ENCODE measurements at places on chromosomes 4 and X.

DNA sequence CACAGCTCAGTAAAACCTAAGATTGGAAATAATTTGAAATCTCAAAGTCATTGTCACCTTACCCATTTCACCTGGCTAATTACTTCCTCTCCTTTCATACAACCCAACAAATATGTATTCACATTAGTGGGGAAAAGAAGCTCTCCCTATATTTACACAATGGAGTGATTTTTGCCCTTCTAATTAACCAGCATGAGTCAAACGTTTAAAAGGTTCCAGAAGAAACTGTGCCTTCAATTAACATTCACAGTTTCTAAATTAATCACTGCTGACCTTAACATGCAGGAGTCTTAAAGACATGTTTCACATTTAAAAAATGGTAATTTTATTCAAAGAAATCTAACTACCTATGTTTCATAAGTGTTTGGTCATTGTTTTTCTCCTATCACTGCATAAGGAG is 254.6 kb downstream of the CBLL2 start:
- no peak for DNase-seq

DNA sequence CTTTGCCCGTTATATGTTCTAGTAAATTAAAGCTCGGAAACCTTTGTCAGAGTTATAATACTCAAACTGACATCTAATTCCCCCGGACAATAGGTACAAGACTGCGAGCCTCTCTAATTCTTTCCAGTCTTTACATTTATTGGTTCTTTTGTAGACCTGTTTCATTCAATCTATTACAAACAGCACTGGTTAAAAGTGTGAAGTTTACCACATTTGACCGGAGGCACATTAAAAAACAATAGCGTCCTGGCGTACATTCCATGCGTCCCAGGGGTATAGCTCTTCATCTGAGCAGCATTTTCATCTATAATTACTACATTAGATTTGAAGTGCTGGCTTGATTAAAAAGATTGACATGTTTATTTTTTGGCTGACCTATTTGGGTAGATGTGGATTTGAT is 49.9 kb upstream of the TENM3 start:
- no peak for DNase-seq

DNA sequence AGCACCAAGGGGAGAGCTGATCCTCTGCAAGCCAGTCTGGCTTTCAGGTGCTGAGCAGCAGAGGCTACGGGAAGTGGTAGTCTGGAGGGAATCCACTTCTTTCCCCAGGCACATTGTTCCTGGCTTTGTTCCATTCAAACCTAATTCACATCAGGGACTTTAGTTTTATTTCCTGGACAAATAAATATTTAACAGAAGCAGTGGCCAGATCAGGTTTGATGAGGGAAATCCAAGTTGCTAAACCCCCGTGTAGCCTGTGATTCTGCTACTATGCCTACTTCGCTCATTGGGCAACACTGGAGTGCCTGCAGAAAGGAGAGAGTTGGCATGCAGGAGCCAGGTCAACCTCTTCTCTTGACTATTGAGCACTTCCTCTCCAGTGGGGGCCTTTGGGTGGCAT is 13.8 kb upstream of the STBD1 start:
- no peak for DNase-seq

DNA sequence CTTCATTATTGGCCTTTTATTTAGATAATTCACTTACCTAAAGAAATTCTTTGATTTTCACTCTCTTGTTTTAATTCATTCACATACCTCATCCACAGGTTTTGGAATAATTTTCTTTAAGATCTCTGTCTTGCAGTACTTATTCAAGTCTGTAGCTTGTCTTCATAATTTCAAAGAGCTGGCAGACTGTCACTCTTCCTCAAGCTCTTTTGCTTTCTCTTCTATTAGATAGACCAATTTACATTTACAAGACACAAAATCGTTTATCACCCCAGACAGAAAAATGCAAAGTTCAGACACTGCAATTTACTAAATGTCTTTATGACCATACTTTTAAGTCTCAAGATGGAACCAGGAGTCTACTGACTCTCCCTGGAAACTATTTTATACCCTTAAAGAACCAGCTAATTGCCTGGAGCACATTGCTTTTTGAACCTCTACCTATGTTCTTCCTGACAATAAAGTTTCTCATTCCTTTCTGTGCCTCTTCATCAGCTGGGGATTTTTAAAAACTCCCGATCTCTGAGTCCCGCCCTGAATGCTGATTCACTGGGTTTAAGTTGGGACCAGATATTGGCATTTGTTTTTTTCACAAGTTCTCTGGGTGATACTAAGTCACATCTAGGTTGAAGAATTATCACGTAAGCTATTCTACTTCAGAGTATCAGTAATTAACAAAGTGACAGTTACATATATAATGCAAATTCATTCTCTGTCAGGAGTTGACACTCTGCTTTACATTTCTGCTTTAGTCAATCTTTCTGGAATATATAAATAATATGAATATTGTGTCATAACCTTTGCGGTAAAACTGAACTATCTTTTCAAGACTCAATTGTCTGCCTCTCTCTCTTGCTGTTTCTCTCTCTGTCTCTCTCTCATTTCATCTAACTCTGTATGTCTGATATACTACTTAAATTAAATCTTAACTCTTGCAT is 196.4 kb downstream of the PCDH7 start:
- DNase-seq, result no peak

DNA sequence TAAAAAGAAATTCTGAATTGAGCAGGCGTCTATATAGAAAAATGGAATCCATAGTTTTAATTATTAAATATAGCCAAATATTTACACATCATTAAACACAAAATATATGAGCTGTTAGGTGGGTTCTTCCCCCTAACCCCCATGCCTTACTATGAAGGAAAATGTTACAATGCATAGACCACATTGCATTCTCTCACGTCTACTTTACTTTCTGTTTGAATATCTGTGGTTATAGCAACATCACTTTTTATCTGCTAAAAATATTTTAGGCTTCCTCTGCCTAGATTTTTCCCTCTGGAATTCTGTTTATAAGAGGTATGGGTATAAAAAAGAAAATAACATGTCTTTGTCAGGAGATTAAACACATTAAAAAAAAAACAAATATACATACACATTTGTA is 73.1 kb downstream of the MAML3 start:
- no peak for DNase-seq

GRCh38 chr4:174528226-174528625 is 5.9 kb upstream of the HPGD start:
- no peak for DNase-seq

DNA sequence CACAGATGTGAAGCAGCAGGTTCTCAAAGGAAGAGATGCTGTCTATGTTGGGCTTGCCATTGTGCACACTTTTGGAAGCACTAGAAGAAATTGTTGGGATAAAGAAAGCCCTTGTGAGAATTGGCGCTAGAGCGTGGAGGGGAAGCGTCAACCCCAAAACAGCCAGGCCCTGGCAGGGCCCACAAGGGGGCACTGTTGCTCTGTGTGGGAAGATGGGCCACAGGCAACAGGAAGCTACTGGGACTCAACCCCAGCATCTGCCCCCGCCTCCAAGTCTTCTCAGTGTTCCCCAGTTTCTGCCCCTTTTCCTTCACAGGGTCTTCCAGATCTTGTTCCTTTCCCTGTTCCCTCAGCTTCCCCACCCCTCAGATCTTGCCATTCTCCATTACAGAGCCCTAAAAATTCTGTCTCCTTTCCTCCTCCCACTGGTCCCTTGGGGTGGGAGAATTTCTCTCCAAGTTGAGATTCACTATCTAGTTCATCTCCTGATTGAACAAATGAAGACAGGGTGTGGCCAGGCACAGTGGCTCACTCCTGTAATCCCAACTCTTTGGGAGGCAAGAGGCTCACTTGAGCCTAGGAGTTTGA is 85.5 kb downstream of the STARD8 start:
- peak; percentile 0 for DNase-seq

- DNase-seq, result no peak
Observed at GRCh38 chrX:24055043-24055356, 244 bp downstream of the EIF2S3 start.

- no peak for DNase-seq
Observed at GRCh38 chr4:123398853-123399626, 2.4 kb downstream of the SPRY1 start.

- peak; percentile 90 for DNase-seq
Observed at GRCh38 chr4:86359944-86360478, at the start of gene MAPK10. Gene MAPK10, minus strand, starts transcription at chr4:86360053.

- DNase-seq, result no peak
Observed at GRCh38 chrX:151704041-151704663, 8.9 kb downstream of the PRRG3 start.

GRCh38 chr4:52948057-52948423 is 85.9 kb downstream of the RASL11B start:
- DNase-seq, result no peak

GRCh38 chr4:22021106-22021505 is 72.5 kb upstream of the KCNIP4 start:
- no peak for DNase-seq

- DNase-seq, result no peak
Observed at GRCh38 chrX:97159916-97160800, 276.4 kb downstream of the RPA4 start.

DNA sequence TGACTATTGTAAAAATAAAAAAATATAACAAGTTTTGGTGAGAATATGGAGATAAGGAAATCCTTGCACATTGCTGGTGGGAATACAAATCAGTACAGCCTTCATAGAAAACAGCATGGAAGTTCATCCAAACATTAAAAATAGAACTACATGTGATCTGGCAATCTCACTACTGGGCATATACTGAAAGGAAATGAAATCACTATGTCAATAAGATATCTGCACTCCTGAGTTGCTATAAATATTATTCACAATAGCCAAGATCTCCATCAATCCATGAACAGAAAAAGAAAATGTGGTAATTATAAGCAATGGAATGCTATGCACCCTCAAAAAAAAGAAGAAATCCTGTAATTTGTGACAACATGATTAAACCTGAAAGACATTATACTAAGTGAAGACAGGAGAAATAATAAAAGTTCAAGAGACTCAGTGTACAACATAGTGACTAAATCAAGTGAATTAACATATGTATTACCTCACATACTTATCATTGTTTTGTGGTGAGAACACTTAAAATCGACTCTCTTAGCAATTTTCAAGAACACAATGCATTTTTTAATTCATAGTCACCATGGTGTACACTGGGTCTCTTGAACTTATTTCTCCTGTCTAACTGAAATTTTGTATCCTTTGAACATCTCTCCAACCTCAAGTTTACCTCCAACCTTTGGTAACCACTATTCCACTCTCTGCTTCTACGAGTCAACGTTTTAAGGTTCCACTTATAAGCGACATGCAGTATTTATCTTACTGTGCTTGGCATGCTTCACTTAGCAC is 1703.7 kb upstream of the AGA start:
- DNase-seq, result no peak

- no peak for DNase-seq
Observed at GRCh38 chr4:7512428-7512827, 77.7 kb upstream of the PSAPL1 start.

DNA sequence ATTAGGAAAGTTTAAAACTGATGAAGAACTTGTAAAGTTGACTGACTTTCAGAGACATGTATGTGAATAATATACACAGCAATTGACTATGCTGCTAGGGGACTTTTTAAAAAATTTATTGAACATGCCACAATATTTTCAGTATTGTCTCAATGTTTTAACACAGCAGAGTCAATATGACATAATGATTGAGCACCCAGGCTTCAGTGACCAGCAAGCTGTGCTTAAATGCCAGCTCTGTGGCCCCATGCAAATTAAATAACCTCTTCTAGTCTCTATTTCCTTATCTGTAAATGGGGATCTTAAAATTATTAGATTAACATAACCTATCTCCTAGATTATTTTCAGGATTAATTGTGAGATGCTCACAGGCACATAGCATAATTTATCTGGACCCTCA is 56.8 kb upstream of the TXK start:
- no peak for DNase-seq

DNA sequence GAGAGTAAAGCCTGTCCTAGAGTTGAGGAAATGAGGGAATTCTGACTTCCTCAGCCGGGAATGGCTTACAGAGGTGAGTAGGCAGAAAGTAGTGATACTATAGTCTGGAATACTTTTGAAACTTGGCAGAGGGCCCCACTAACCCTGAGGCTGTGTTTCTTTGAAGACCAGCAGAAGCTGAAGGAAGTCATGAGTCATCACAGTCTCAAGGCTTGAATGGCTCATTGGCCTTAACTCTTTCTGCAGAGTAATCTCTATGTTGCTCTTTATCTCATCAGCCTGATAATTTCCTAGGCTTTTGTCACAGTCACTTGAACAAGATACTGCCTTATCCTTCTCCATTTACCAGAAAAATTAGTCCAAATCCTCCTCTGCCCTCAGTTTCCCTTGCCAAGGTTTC is 80.8 kb downstream of the ANKRD50 start:
- no peak for DNase-seq

GRCh38 chr4:80419946-80420345 is 84.4 kb downstream of the CFAP299 start:
- no peak for DNase-seq

GRCh38 chr4:164748375-164748774 is 5.6 kb upstream of the SMIM31 start:
- DNase-seq, result no peak

- DNase-seq, result no peak
Observed at GRCh38 chr4:101254776-101255175, 92.5 kb downstream of the PPP3CA start.

DNA sequence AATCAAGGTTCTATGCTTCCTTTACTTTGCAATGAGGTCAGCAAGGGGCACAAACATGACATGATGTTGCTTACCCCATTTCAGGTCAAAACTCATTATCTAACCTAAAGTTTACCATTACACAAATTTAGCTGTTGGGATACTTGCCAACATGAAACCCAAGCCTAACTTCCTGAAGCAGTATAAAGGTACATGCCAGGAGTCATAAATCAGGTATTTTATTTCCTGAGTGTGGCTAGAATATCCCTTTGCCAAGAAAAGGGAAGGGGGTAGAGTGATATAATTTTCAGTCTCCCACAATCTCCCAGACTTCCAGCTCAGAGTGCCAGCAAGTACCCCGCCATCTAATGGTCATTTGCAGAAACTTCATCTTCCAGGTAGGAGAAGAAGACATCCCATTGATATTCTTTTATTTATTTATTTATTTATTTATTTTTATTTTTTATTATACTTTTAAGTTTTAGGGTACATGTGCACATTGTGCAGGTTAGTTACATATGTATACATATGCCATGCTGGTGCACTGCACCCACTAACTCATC is 136.6 kb downstream of the NEXMIF start:
- DNase-seq, result peak; percentile 7

DNA sequence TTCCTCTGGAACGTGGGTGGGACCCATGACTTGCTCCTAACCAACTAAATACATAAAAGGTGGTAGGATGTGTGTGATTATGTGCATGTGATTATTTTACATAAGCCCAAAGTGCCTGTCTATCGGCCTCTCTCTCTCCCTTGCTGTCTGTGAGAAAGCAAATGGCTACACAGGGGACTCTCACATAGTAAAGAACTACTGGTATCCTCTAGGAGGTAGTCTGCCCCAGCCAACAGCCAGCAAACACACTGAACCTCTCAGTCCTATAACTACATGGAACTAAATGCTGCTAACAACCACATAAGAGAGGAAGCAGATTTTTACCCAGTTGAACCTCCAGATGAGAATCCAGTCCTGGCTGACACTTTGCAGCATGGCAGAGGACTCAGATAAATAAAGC is 1249.4 kb downstream of the ADGRL3 start:
- no peak for DNase-seq
